CD8-positive, alpha-beta memory T cell (primary cell): ENCODE measurements at places on chromosomes 2 and 18. TPM values are rescaled to one million over a fixed set of nuclear protein-coding genes. Genes with fewer than 3 reads are reported as not detected.

FLACC1 gene
- 1.8 TPM for total RNA-seq

GALNT5 gene
- total RNA-seq, result not detected

GRCh38 chr2:46363535-46364170 is 66.4 kb downstream of the EPAS1 start:
- H3K27ac ChIP-seq, result no peak overlapping the region
- no peaks in the 10 kb centered on the region for H3K36me3 ChIP-seq
- H3K4me3 ChIP-seq, result no peak overlapping the region
- H3K4me1 ChIP-seq, result peaks cover 17% of the 10 kb centered on the region

DNA sequence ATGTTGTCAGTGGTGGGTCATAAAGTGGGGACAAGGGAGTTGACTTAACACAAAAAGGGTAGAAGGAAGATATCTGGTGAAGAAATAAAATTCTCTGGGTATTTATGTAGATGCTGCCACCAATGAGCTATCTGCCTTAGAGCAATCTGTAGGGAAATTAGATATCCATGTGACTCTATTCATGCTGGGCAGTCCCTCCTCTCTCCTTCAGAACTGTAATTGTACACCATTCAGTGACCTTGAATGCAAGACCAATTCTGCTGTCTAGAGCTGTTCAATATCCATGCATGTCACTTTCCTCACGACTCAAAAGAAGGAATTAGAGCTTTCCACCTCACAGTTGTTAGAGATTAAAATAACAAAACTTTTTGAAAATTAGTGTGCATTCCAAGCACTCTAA is 28.6 kb upstream of the TDRD15 start:
- DNase-seq, result no peak
- no peak overlapping the region for H3K4me3 ChIP-seq
- no peak overlapping the region for H3K27ac ChIP-seq
- H3K36me3 ChIP-seq, result no peaks in the 10 kb centered on the region
- no peaks in the 10 kb centered on the region for H3K27me3 ChIP-seq

- no peak for DNase-seq
- H3K4me3 ChIP-seq, result no peak overlapping the region
- no peaks in the 10 kb centered on the region for H3K36me3 ChIP-seq
- H3K27me3 ChIP-seq, result no peaks in the 10 kb centered on the region
- no peak overlapping the region for H3K27ac ChIP-seq
Observed at GRCh38 chr2:190478572-190479195, 55.8 kb downstream of the NEMP2 start.

SLC11A1 gene
- total RNA-seq, result 2.1 TPM

GRCh38 chr2:188878716-188879115 is 95.5 kb upstream of the COL3A1 start:
- H3K27me3 ChIP-seq, result no peaks in the 10 kb centered on the region
- no peaks in the 10 kb centered on the region for H3K36me3 ChIP-seq
- DNase-seq, result no peak
- no peak overlapping the region for H3K4me3 ChIP-seq
- no peaks in the 10 kb centered on the region for H3K4me1 ChIP-seq

ICOS gene
- total RNA-seq, result 87.2 TPM

GRCh38 chr2:240778426-240778825 is 41.6 kb downstream of the KIF1A start:
- no peaks in the 10 kb centered on the region for H3K27me3 ChIP-seq
- DNase-seq, result no peak
- H3K36me3 ChIP-seq, result no peaks in the 10 kb centered on the region
- no peak overlapping the region for H3K27ac ChIP-seq

EPG5 gene
- 18.1 TPM for total RNA-seq

- no peaks in the 10 kb centered on the region for H3K36me3 ChIP-seq
- H3K4me3 ChIP-seq, result no peak overlapping the region
- H3K27me3 ChIP-seq, result no peaks in the 10 kb centered on the region
- DNase-seq, result no peak
Observed at GRCh38 chr2:123165616-123166015, 859.5 kb upstream of the CNTNAP5 start.
